ENCODE measurements at places on chromosomes 4 and X. TPM values are rescaled to one million over a fixed set of nuclear protein-coding genes. Genes with fewer than 3 reads are reported as not detected.

NUDT10 gene
- total RNA-seq = 1.2 TPM

NDP gene
- not detected for total RNA-seq

ARHGAP24 gene
- not detected for total RNA-seq

SSX1 gene
- not detected for total RNA-seq

AKAP14 gene
- not detected for total RNA-seq

RTL5 gene
- 0.92 TPM for total RNA-seq

SASH3 gene
- 126 TPM for total RNA-seq

UXT gene
- 210 TPM for total RNA-seq

DNAAF6 gene
- not detected for total RNA-seq

PPP1R2C gene
- total RNA-seq = not detected
